Retinal pigment epithelial cell (primary cell): ENCODE measurements at places on chromosomes 5 and 9.

DNA sequence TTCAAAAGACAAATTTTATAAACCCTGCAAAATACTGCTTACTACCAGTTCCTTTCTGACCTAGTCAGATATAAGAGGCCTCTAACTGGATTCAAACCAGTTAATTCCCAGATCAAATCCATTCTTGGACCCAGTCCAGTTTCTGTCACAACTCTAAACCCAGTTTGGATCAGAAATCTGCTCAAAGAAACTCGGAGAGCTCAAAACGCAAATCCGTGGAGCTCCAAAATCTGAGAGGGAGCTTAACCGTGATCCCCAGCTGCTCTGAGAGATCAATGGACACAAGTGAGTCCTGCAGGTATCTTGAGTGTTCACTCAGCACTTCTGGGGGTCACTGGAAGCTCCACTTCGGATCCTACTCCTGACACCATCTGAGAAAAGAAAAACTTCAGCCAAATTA, 348.1 kb upstream of the PTGER4 start:
- DNase-seq = no peak

GRCh38 chr9:28779243-28779642, 1206.0 kb upstream of the C9orf72 start:
- DNase-seq = no peak

DNA sequence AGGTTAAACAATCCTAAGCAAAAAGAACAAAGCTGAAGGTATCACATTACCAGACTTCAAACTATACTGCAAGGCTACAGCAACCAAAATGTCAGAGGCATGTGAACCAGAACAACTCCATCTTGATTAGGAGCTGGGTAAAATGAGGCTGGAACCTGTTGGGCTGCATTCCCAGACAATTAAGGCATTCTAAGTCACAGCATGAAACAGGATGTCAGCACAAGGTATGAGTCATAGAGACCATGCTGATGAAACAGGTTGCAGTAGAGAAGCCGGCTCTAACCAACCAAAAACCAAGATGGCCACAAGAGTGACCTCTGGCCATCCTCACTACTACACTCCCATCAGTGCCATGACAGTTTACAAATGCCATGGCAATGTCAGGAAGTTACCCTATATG, 252.0 kb downstream of the RASEF start:
- peak; percentile 41 for DNase-seq

- no peak for DNase-seq
Observed at GRCh38 chr9:137448602-137448962, 7.4 kb upstream of the ENTPD8 start.

DNA sequence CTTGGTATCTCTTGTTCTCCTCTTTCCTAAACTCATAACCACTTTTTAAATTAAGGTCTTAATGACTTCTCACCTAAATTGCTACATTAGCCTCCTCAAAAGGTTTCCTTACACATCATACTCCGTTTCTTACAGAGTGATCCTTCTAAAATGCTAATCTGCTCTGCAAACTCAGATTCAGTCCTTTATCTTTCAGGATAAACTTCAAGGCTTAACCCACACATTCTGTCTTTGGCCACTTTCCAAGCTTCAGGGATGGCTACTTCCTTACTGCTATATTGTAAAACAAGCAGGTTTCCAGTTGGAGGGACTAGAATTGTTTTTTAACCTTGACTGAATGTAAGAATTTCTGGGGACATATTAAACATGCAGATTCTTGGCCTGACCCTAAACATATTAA, 105.5 kb upstream of the CHD1 start:
- no peak for DNase-seq

DNA sequence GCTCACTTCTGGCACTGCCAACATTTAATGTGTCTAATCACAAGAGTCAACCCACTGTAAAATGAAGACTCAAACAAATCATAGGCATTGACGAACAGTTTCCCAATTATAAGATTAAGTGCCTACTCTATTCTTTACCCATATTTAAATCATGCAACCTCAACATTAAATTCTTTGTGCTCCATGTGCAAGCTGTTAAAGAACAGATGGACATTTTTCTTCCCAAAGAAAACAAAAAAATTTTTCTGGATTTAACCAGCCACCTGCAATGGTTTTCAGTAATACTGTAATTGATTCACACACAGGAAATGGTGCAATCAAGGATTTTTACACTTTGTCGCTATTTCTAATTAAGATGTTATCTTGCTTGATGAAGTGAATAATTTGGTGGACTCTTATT, 3.6 kb downstream of the HNRNPK start:
- DNase-seq = no peak

- no peak for DNase-seq
Observed at GRCh38 chr5:158860706-158861105, 239.0 kb downstream of the EBF1 start.

GRCh38 chr5:174223355-174223754, 177.8 kb downstream of the NSG2 start:
- no peak for DNase-seq

DNA sequence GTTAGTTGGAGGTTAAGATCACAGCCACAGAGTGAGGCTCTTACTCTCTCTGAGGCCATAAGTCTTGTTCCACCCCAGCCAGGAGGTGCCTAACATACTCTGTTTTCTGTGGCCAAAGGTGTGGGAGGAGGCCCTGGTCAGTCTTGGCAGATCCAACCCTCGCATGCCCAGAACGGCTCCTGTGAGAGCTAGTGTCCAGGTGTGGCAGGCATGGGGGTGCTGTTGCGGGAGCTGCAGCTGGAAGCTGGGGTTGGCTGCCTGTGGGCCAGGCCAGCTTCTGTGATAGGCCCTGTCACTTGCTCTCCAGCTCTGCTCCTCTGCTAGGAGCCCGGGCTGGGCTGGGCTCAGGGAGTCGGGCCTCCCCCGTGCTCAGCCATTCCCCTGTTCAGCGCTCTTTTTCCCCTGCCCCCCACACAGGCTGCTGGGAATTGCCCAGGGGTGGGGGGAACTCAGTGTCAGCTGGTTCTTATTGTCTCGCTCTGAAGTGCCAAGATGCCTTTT, 31.6 kb downstream of the IER5L start:
- DNase-seq = no peak

GRCh38 chr5:174718880-174719610, 5.3 kb upstream of the MSX2 start:
- DNase-seq = no peak

GRCh38 chr9:34603610-34604231, 8.2 kb downstream of the RPP25L start:
- no peak for DNase-seq

DNA sequence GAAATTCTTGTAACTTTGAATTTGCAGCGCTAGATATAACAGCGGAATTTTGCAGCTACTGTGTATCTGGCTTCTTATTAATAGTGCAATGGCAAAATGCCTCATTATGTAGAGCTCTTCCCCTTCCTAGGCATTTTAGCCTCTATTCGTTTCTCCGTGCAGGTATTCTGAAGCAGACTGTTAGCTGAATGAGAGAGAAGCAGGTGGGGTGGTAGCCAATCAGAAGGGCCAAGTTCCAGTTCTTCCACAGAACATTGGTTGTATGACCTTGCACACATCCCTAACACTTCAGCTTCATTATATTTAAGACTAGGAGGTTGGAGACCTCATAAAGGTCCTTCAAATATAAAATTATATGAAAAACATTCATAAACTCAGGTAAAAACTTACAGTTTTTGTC, 1.2 kb upstream of the VPS13A start:
- DNase-seq = no peak

GRCh38 chr5:79976759-79977515, 14.1 kb downstream of the MTX3 start:
- DNase-seq = no peak

- no peak for DNase-seq
Observed at GRCh38 chr5:44167540-44167939, 221.7 kb downstream of the FGF10 start.

DNA sequence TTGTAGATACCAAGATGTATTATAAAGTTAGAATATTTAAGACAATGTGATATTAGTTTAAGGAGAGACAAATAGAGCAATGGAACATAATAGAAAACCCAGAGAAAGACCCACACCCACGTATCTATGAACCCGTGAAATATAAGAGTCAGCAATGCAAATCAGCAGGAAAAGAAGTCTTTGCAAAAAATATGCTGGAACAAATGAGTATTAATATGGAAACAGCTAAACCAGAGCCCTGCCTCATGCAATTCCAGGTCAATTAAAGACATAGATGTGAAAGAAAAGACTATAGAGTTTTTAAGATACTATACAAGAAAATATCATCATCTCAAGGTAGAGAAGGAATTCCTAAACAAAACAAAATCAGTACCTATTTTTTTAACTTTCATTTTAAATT, 23.1 kb upstream of the IL3 start:
- no peak for DNase-seq

DNA sequence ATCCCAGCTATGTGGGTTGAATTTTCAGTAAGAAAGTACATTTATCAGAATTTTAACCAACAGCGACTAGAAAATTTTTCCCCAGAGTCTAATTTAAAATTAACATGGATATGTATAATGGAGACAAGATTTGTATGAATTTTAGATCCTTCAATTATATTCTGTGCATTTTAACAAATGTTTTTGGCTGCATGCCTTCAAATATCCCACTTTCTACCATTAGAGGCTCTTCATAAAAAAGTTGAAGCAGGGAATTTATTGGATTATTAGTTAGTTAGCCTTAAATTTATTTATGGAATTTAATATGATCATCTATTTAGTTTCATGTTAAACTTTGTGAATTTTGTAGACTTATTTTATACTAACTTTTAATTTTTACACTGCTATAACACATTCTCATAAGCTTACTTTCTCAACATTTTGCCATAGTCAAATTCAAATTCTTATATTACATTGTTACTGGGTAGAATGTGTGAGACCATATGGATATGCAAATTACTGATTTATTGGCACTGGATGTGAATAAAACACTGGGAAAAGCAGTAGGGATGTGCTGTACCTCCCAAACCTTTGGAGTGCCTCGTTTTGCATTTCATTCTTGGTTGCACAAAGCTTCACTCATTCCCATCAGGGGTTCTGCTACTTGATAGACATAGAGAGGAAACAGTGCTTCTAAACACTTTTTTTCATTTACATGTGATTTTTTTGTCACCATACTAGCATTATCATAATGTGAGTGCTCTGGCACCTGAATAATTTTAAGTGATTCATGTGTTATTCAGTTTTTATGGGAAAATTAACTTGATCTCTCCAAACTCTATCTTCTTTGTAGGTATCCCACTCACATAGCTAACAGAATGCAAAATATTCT, 491.8 kb upstream of the COX7C start:
- no peak for DNase-seq

GRCh38 chr9:137053944-137054931, at the start of gene ENTPD2:
ENTPD2 (minus strand) TSS chr9:137054061; CDS start chr9:137053997, 64 bp downstream.
- no peak for DNase-seq

DNA sequence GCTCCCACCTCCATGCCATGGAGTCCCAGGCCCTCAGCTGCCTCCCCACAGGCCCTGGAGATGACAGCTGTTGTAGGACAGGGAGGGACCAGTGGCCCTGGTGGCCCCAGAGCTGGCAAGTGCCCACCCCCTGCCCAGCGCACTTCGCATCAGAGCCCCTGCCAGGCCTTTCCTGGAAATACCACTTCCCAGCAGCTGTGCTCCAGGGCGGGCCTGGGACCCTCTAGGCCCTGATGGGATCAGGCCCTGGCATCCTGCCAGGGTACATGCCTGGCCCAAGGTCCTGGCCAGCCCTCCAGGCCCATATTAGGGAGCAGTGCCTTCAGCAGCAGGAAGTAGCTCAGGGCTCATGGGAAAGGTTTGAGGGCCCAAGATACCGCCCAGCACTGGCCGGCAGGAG, 2.5 kb downstream of the KCNT1 start:
- no peak for DNase-seq

DNA sequence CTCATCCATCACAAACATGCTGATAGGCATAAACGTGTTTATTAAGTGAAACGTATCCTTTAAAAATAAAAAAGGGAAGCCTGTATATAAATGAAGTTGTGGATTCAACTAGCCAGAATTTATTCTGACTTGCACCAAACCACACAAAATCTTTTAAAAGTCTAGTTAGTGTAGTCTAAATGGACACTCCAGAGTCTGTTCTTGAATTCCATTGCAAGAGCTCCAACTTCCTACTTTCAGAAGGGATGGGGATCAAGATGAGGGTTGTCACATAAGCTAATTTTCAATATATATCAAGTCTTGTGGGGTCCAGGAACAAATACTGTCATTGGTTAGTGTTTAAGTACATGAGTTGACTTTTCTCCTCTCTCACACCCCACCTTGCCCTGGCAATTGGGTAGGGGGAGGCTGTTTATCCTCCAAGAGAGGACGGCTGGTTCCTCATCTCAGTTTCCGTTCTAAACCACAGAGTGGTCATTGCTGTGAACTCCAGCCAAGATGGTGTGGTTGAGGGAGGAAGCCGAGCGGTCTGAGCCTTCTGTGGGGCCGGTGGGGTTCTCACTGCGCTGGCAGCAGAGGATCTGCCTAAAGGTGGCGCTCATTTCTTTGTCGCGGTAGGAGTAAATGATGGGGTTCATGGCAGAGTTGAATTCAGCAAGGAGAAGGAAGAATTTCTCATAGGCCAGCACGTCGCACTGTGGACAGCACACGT, 163.2 kb downstream of the LPAR1 start:
- DNase-seq = no peak

GRCh38 chr5:104095527-104095926, 532.9 kb upstream of the NUDT12 start:
- DNase-seq = no peak

DNA sequence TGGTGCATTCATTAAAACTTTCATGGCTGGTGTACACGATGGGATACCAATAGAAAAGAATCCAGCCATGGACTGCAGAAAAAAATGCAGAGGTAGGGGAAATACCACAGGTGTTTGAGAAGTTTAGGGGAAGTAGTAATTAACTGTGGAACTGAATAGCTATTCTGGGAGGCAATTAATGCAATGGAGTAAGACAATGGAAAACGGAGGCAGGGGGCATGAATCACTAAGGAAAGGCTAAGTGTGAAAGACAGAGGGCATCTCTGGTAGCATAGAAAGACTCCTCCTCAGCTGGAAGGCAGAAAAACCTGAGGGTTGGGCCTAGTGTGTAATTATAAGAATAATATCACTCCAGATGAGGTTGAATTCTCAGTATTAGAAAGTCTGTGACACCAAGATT, 30.9 kb upstream of the NPR3 start:
- DNase-seq = no peak

DNA sequence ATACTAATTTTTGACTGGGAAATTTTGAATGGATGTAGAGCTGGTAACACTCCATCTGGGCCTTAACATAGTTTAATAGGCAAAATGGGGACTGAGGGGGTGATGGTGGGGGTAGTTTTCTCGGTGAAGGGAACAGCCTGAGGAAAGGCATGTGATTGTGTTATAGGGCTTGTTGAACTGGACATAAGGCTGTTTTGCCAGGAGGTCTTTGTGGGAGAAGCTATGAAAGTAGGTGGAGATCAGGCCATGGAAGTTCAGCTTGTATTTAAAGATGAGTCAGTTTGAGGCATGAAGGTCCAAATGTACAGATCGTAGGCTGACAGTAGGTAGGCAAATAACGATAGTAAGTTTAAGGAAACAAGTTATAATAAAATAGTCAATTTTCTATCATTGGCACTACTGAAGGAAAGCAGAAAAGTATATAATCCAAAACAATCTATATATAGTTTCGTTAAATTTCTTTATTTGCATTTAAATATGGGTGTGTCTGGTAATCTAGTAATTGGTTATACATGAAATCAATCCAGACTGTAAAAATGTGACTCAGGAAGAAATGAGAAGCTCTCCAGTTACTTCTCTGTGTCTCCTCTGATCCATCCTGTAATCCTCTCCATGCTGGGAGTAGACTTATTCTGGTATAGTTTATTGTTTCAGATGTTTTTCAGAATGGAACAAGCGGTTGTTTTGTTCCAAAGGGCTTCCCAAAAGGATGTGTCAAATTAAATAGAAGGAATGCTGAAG, 2.8 kb downstream of the CSNK1G3 start:
- no peak for DNase-seq

- no peak for DNase-seq
Observed at GRCh38 chr5:132294728-132295504, 722 bp downstream of the SLC22A4 start.
